ENCODE measurements at places on chromosomes 2 and 18. TPM values are rescaled to one million over a fixed set of nuclear protein-coding genes. Genes with fewer than 3 reads are reported as not detected.

DNA sequence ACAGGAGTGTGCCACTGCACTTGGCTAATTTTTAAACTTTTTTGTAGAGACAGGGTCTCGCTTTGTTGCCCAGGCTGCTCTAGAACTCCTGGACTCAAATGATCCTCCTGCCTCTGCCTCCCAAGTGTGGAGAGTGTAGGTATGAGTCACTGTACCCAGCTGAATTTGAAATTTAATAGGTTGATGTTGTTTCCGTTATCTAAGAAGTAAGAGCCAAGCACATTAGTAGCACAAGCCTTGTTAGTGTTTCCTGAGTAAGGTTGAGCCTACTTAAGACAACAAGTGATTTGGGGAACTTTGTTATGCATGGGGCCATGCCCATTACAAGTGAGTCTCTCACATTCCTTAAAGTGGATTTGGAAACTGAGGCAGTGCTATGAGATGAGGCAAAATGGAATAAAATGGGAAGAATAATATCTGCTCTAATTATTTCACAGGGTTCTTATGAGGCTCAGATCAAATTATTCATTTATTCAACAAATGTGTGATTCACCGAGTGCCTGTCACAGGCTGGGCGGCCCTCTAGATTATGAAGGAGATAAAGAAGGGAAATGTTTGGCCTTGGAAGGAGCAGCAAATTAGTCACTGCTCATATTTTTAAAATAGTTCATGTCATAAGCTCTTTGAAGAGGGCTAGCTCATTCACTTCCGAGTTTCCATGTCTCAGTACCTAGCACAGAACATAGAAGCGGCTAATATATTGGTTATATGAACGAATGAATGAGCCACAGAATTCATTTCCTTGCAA is 217.2 kb downstream of the LDLRAD4 start:
- no peak for DNase-seq

DNA sequence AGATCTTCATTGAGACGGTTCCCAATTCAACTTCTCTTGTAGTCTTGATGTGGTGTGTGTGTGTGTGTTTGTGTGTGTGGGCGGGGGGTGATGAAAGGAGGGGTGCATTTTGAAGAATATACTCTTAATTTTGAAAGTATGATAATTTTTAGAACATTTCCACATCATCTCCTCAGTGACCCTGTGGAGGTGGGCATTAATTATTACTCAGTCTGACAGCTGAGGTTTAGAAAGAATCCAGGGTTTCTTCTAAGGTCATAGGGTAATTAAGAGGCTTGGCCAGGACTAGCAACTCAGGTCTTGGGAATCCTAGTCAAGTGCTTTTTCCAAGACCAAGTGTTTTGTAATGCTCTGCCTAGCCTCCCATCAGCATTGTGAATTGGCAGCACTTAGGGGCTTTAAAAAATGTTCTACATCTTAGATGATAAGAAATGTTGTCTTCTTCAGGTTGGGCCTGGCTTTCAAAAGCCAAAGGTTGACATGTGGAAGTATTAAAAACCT is 100.5 kb downstream of the SPTBN1 start:
- DNase-seq = no peak

DNA sequence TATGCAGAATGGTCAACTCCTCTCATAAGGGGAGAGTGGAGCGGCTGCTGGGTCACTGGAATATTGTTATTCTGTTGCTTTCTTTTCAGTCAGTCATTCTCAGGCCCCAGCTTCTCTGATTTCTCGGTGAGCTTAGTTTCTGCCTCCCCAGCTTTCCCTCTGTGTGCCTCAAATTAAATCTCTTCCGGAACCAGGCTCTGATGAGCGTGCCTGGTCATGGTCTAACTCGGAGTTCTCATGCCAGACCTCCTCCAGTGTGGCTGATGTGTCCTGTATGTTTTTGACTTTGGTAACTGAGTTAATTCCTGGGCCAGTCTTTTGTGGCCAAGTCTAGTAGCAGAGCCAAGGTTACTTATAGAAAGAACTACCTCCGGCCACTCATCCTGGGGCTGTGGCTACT is 4.9 kb upstream of the STK11IP start:
- DNase-seq = peak; percentile 71

RNU2-63P gene
- total RNA-seq = 3.9 TPM

ALK gene
- 0.09 TPM for total RNA-seq

MROH2A gene
- 0.80 TPM for total RNA-seq

- DNase-seq = no peak
These were observed 78.5 kb downstream of the PRKCE start for GRCh38 chr2:45729753-45730512.

TANC1 gene
- total RNA-seq = 99.5 TPM

GRCh38 chr2:40851661-40852060 is 399.8 kb upstream of the SLC8A1 start:
- DNase-seq = no peak

- DNase-seq = no peak
These were observed 7.1 kb downstream of the FBXO15 start for GRCh38 chr18:74140582-74140981.

DNA sequence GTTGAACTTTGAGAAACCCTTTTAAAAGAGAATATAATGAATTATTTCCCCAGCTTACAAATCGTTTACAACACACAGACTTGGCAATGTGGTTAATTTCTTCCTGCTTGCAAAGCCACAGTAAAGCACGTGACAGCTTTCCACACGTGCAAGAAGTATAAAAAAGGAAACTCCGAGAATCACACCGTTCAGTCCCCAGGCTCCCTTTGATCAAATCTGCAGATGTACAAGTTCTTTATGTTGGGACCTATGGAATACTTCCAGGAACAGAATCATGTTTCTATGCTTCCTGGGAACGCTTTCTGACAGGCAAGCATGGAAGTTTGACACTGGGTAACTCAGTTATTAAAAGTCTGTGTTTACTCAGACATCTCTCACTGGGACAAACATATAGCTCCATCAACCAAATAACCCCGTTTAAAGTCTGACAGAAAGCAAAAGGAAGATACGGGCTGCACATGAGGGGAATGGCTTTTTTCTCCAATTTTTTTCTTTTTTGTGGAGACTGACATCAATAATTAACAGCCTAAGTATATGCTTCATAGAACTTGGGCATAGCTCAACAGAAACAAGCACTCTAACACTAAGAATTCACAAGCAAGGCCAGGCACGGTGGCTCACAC is 134.8 kb downstream of the EIPR1 start:
- DNase-seq = peak; percentile 30

DNA sequence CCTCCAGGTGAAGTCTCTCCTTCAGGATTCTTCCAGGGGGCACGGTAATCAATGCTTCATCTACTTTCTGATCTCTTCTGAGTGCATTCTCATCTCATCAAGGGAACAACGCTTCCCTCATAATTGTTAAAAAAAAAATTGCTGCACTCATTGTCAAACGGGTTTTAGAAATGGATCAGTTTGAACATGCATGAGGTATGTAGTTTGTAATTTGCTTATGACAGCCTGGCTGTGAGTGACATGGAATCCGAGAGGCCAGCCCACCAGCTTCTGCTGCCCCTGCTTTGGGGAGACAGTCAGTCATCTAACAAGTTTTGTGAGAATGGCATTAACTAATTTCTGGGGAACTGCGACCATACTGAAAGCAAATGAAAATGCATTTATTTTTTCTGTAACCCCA is 791.9 kb upstream of the SOX11 start:
- DNase-seq = no peak

DLX1 gene
- not detected for total RNA-seq

- DNase-seq = no peak
These were observed 202.3 kb downstream of the MYCN start for GRCh38 chr2:16142383-16143361.

MARCO gene
- 20.3 TPM for total RNA-seq

GRCh38 chr18:68742206-68742605 is 27.3 kb upstream of the TMX3 start:
- DNase-seq = no peak

CCT4 gene
- 120 TPM for total RNA-seq

DNA sequence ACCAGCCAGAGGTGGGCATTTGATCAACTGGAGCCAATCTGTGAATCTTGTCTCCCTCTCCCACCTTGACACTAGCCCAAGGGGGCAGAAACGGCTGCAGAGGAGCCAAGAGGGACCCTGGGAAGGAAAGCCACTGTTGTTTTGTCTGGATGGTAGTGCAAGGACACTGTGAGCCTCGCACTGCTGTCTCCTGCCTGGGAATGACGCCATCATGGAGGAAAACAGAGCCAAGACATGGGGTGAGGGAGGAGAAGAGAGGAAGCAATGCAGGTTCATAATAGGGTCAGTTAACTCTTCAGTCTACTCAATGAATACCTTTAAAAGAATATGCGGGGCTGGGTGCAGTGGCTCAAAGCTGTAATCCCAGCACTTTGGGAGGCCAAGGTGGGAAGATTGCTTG is 231.1 kb upstream of the AGAP1 start:
- no peak for DNase-seq

MC5R gene
- not detected for total RNA-seq

COLEC11 gene
- total RNA-seq = 0.71 TPM

CXCR4 gene
- total RNA-seq = 23.6 TPM

DNA sequence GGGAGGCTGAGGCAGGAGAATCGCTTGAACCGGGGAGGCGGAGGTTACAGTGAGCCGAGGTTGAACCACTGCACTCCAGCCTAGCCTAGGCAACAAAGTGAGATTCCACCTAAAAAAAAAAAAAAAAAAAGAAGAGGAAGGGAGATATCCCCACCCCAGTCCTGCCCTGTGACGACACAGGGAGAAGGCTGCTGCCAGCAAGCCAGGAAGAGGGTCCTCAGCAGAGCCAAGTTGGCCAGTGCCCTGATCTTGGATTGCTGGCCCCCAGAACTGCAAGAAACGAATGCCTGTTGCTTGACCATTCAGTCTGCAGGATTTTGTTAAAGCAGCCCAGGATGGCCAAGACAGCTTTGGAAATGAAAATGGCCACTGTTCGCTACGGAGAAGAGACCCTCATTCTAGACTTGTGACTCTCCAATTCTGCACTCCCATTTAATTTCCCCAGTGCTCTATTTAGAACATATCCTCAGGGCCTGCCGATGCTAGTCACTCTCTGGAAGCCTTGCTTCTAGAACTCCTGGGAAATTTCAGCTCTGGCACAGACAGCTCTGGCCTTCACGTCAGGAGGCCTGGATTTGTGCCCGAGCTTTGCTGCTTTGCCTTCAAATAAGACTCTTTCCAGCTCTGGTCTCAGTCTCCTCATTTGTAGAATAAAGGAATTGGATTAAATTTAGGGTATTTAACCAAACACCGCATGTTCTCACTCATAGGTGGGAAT is 15.7 kb upstream of the AMMECR1L start:
- peak; percentile 82 for DNase-seq

- DNase-seq = peak; percentile 38
These were observed 409.1 kb downstream of the TNS1 start for GRCh38 chr2:217593732-217594131.

DNA sequence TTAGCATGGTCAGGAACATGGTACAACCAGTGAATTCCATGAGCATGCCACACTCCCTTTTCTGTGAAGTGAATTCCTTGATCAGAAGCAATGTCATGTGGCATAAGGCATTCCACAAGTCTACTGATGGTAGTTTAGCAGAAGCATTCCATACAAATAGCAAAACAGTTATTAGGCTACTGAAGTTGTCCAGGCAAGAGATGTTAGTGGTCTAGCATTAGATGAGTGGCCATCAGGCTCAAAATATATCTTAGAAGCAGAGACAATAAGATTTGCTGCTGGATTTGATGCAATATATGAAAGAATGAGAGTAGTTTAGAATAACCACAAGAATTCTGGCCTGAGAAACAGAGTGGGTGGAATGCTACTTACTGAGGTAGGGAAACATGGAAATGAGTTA is 355.3 kb upstream of the NRXN1 start:
- DNase-seq = no peak

DNA sequence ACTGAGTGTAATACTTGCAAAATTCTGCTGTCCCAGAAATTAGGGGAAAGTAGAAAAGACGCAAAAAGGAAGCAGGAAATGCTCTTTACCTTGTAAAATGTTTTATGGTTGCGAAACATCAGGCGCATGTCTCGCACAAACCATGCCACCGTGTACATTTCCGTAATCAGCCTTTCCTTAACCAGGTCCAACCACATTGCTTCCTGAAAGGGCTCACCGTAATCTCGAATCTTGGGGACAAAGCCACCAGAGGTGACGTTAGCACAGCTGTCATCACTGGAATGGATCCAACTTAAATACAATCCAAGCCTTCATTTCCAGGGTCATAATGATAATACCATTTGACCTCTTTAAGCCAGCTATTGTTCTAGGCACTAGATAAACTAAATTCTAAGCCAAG is 49.3 kb downstream of the SP110 start:
- DNase-seq = no peak

GKN2 gene
- total RNA-seq = 3.4 TPM

HOXD13 gene
- total RNA-seq = not detected

- no peak for DNase-seq
These were observed 342.1 kb downstream of the EIPR1 start for GRCh38 chr2:3035385-3036050.

FHOD3 gene
- 4.4 TPM for total RNA-seq

TMEM37 gene
- total RNA-seq = 14.3 TPM

DNA sequence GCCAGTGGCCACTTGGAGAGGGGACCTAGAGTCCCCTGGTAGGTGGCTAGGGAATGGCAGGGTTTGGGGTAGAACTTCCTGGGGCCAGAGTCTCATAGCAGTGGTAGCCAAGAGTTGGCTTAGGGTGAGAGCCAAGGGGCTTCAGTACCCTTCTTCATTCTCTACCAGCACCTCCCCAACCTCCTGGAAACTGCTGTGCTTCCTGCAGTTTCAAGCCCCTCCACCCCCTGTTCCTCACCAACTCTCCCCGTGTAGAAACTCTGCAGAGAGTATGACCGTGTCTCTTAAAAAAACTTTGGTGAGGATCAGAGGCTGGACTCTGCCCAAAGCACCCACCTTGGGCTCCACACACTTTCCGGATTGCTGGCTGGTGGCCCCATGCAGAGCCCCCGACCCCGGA is 159.6 kb downstream of the MSH2 start:
- DNase-seq = no peak
